ENCODE measurements at places on chromosomes 2 and 18.

DNA sequence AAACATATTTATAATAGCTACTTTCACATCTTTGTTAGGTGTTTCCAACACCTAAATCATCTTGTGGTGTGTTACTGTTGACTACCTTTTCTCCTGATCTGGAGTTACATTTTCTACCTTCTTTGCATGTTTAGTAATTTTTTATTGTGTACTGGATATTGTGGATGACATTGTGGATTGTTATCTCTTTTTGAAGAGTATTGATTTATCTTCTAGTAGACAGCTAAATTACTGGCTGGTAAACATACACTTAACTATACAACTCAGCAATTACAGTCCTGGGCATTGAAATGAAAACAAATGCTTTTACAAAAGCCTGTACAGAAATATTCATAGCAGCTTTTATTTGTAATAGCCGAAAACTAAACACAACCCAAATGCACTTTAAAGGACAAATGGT is 150.8 kb downstream of the PTRHD1 start:
- DNase-seq = no peak

GRCh38 chr2:38835015-38835601 is 40.6 kb downstream of the DHX57 start:
- no peak for DNase-seq

GRCh38 chr18:159037-159652 is 788 bp downstream of the USP14 start:
- no peak for DNase-seq

DNA sequence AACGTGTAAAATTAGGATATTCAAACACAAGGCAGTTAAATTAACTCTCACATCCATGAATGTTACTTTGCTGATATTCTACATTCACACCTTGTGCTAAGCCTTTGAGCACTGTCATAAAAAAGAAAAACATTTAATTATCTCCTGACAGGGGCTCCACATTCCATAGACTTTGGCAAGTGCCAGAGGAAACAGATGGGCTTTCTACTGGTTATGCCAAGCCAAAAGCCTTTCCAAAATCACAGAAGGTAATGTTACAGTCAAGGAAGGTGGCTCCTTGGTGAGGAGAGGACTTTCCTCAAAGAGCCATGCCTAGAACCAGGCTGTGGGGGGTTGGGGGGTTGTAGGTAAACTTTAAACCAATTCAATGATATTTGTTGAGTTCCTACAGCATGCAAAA is 12.4 kb downstream of the MYO5B start:
- DNase-seq = no peak

- no peak for DNase-seq
Observed at GRCh38 chr2:217906798-217907197, 96.0 kb downstream of the TNS1 start.

Measured in kidney glomerular epithelial cell (primary cell).